ENCODE measurements at places on chromosomes 5 and 9.

DNA sequence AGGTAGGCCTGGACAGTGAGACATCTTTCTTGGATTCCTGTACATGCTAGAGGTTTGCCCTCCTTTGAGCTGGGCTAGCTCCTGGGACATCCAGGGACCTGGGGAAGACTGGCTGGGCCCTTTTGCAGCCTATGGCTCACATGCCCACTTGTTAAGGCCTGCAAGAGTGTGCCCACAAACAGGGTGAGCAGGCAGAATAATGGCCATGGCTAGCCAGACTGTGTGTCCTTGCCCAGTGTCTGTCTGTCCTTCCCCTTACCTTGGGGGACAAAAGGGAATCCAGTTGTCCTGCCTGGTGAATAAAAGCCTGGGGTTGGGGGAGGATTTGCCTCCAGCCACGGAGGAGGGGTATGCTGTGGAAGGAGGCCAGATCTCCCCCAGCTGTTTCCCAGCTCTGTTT is 13.0 kb upstream of the CXXC5 start:
- no peak for DNase-seq

GRCh38 chr5:157328277-157328912 is 62.5 kb downstream of the CYFIP2 start:
- no peak for DNase-seq

DNA sequence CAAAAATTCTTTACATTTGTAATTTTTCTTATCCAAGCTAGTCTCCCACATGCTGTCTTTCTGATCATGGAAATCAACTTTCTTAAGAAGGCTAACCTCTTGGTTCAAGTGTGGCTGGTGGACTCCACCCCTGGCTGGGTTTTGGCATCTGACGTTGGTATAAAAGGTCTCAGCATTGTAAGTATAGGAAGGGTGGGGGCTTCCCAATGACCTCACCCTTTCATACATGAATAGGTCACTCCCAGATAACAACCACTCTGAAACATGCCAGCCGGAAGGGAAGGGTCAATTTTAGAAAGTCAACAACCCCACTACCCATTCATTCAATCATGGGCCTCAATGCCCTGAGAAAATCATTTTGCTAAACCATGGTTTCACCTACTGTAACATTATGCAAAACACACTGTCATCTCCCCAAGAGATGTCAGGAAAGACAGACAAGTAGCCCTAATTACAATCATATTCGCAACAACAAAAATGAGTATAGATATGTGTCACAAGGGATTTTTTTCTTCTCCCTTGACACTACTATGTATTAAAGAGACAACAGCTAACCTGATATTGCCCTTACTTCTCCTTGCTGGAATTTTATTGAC is 31.9 kb upstream of the PCSK5 start:
- DNase-seq = no peak

- DNase-seq = no peak
Observed at GRCh38 chr9:135391759-135392158, 87.8 kb upstream of the PPP1R26 start.

DNA sequence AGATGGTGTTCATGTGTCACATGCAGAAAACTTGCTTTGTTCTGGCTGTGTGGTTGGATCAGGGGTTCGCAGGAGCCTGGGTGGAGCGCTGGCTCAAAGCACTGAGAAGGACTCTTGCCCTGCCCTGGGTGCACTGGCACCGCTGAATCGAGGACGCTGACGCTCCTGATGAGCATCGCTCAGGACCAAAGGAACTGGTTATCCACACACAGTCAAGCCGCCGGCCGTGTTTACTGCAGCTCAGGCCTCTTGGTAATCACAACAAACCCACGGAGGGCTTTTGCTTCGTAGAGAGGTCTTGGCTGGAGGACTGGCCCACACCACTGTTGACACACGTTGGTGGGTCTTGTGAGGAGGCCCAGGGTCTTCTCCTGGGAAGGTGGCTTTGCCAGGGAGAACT is 299.4 kb upstream of the IRX2 start:
- DNase-seq = no peak

- DNase-seq = no peak
Observed at GRCh38 chr5:111129938-111130337, 37.8 kb downstream of the WDR36 start.

- no peak for DNase-seq
Observed at GRCh38 chr9:96519787-96520186, 69.8 kb downstream of the HABP4 start.

GRCh38 chr5:33102551-33102950 is 338.2 kb upstream of the TARS1 start:
- no peak for DNase-seq
